ENCODE measurements at places on chromosomes 5 and 9.

- DNase-seq = no peak
These were observed 156.3 kb upstream of the FST start for GRCh38 chr5:53323943-53324642.

GRCh38 chr5:15834596-15835245, 334.7 kb downstream of the FBXL7 start:
- no peak for DNase-seq

DNA sequence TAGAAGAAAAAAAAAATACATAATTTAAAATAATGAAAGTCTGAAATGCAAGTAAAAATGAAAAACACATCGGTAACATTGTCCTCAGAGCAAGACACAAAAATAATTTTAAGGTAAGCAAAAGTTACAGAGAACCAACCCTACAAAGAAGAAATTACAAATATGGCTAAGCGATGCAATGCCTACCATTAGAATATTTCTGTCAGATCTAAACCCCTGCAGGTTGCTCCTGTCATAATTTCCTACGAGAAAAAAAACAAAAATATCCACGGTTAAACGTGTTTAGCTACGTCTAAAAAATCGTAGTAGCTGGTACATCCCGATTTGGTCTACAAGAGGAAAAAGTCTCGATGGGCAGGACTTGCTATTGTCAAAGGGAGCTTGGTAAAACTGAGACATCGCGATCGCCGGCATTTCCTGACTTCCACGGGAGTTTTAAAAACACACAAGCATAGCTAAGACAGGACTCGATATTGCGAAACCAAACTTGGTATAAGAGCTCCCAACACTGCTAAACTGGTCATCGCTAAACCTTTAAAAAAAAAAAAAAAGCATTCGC, 1.1 kb upstream of the ANXA2R start:
- no peak for DNase-seq

GRCh38 chr5:140481758-140482157, 65.7 kb upstream of the EIF4EBP3 start:
- DNase-seq = no peak

DNA sequence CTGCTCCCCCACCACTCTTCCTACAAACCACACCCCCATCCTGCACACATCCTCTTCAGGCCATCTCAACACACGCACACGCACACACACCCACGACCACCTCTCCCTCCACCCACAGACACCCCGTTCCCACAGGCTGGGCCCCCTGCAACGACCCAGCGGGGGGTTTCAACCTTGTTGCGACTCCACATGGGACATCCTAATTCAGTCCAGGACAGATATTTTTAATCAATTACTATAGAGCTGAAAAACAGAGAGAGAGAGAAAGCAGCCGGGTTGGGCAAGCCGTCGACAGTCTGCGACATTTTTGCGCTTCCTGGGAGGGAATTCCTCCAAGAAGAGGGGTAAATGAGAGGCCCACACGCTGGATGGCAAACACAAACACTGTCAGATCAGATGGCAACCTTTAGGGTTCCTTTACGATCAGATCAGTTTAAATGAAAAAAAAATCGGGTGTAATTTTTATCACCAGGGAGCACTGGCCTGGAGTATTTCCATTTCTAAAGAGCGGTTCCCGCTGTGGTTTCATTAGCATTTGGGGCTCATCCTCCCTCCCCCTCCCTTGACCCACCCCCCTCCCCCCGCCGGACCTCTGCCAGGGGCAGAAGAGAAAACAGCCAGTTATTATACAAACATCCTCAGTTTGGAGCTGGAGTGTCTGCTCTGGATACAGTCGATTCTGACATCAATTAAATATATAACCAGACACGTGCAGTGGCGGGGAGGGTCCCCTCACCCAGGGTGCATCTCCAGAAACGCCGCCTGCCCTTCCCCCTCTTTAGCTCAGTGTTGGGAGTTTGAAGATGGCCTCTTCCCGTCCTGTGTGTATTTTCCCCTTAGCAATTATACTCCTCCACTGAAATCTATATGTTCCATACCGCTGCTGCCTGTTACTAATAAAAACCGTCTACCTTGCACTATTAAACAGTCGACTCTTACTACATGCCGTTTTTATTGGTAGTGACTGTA, 2.3 kb upstream of the IRX2 start:
- no peak for DNase-seq

- no peak for DNase-seq
These were observed 26.7 kb upstream of the ZNF169 start for GRCh38 chr9:94232428-94232827.

- DNase-seq = no peak
These were observed 703.5 kb upstream of the RGMB start for GRCh38 chr5:98069876-98070512.

GRCh38 chr9:86749894-86750255, 197.4 kb downstream of the GAS1 start:
- DNase-seq = no peak

DNA sequence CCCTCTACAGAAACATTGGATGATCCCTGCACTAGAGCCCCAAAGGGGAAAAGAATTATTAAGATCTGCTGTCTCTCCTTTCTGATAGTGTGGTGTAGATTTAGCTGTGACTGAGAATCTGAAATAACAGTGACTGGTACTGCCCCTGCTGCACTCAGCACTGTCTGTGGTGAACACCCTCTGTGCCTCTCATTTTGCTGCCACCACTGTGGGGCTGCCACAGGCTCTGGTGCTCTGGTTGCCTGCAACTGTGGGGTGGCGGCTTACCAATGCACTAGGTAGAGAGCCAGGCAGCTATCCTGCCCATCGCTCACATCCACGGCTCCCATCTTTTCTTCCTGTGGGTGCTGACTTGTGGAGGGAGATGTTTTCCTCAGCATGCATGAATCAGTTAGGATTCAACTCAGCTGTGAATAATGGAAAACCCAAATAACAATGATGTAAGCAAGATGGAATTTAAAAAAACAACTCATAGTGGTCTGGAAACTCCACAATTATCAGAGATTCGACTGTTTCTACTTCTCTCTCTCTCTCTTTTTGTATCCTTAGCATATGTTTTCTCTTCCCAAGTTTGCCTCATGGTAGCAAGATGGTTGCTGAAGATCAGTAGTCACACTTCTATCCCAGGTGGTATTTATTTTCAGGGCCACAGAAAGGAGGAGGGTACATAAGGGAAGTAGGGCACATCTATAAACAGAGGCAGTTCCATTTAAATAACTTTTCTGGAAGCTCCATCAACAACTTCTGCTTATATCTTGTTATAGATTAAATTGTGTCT, 99.8 kb upstream of the DAP start:
- DNase-seq = no peak

- no peak for DNase-seq
These were observed 14.5 kb upstream of the RLN1 start for GRCh38 chr9:5354184-5354583.

- no peak for DNase-seq
These were observed 178.0 kb downstream of the RFK start for GRCh38 chr9:76216161-76216649.

DNA sequence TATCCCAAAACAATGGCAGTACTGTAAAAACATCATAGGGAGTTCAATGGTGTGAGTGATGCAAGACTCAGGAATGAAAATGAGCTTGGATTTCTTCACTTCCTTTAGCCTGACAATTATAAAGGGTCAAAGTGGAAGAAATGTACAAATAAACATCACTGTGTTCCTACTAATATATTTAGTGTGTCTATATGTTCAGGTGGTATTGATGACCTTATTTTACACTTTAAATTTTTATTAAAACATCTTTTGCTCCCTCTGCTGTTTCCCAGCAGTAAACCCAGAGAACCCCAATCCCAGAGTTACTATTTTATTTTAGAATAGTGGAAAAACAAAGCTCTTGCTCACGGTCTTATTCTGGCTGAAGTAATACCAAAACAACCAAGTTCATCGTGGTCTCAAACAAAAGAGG, 2.0 kb downstream of the LOX start:
- no peak for DNase-seq

GRCh38 chr5:165622864-165623536, 2117.6 kb downstream of the MAT2B start:
- no peak for DNase-seq

- DNase-seq = no peak
These were observed at the start of gene UNC5A for GRCh38 chr5:176810081-176810597. UNC5A (plus strand) TSS chr5:176810559; CDS start chr5:176810751, 192 bp downstream.

- DNase-seq = no peak
These were observed 31.5 kb upstream of the NKD2 start for GRCh38 chr5:976849-977751.

GRCh38 chr5:58827463-58827862, 244.6 kb downstream of the RAB3C start:
- DNase-seq = no peak

DNA sequence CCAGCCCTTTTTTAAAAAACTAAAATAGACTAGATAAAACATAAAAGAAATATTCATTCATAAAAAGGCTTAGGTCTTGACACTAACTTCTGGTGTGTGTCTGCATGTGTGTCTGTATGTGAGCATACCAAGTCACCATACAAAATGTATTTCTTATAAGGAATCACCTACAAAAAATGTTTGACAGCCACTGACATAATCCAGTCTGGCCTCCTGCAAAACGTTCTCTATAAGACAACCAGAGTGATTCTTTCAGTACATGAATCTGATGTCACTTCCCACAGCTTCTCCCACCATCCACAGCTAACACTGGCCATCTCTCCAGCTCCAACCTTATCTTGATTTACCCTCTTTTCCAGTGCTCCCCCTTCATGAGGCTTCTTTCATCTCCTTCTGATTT, 192.3 kb downstream of the TLE1 start:
- DNase-seq = no peak

DNA sequence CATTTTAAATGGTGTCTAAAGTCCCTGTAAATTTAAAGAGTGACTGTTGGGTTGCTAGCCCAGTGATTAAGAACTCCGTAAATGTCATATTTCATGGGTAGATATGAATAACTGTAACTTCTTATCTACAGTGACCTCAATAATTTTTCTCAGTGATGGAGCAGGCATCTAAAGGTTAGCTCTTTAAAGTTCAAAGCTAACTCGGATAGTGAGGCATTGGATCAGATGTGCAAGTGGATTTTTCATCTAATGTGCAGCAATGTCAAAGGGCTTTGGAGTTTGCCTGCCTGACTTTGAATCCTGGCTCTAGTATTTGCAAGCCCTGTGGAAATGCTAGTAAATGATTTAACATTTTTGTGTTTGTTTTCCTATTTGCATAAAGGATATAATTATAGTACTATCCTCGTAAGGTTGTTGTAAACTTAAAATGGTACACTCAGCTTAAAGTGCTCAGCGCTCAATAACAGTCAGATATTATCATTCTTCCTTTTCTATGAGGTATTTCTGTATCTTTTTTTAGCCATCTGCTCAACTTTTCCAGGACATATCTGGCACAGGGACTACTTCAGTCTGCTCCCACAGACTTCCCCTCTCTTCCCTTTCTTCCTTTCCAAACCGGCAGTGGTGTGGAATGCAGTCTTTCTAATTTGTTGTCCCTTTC, 163.7 kb upstream of the ELL2 start:
- DNase-seq = no peak

GRCh38 chr9:124950050-124950718, 9.3 kb upstream of the GOLGA1 start:
- no peak for DNase-seq

GRCh38 chr5:180071531-180072255, at the start of gene RNF130:
RNF130 (minus strand) TSS chr5:180071759; CDS start chr5:180071702, 57 bp downstream.
- DNase-seq = peak; percentile 75

DNA sequence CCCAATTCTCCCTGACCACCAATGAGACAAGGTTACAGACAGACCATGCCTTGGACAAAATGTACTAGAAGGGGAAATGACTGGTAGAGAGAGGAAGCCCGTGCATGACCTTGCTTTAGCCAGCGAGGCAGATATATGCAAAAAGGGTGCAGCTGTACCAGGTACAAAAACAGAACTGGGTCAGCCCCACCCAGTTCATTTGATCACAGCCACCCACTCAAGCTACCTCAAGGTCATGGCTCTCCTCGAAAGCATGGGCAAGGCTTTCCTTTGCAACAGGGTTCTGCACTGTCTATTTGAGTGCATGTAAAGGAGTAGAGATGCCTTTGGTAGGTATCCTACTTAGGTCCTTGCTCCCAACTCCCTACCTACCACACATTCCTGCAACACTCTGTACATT, 33.3 kb downstream of the TLE1 start:
- DNase-seq = no peak

- DNase-seq = no peak
These were observed 74.2 kb upstream of the SUSD1 start for GRCh38 chr9:112249277-112249676.

- no peak for DNase-seq
These were observed 12.1 kb downstream of the ZBTB34 start for GRCh38 chr9:126872516-126872915.

GRCh38 chr5:140324617-140325241, 21.7 kb downstream of the HBEGF start:
- DNase-seq = no peak

GRCh38 chr9:96082516-96083232, 207.2 kb downstream of the ERCC6L2 start:
- no peak for DNase-seq

DNA sequence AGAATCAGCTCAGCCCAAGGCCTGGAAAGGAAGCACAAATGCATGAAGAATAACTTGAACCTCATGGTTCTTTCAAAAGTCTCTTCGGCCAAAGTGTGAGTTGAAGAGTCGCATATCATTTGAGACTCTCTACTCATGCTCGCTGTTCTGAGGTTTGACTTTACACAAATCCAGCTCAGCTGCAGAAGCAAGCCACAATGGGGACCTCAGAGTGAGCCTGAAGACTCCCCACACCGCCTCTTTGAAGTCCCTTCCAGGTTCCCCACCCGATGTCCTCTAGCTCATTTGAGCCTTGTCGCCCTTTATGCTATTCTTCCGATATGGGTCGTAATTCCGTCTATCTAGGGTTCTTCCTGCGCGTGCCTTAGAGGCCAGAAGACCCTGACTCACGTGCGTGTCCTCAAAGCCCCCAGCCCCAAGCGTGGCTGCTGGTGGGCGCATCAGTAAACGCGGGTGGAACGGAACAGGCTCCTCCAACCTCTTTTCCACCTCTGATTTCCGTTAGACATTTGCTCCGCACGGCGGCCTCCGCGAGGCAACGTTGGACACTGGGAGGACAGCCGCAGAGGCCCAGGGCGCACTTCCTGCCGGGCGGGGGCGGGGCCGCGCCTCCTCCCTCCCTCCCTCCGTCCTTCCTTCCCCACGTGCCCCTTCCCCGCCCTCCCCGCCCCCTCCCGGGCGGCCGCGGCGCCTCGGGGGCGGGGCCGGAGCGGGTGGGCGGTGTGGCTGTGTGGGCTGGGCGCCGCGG, at the start of gene SNX30:
TSS of gene SNX30 (plus strand) at position 745 of the 748 bp plus-strand sequence. CDS start 242 bp downstream, outside the sequence.
- DNase-seq = peak; percentile 67
